ENCODE measurements at places on chromosomes 16 and 17.

DNA sequence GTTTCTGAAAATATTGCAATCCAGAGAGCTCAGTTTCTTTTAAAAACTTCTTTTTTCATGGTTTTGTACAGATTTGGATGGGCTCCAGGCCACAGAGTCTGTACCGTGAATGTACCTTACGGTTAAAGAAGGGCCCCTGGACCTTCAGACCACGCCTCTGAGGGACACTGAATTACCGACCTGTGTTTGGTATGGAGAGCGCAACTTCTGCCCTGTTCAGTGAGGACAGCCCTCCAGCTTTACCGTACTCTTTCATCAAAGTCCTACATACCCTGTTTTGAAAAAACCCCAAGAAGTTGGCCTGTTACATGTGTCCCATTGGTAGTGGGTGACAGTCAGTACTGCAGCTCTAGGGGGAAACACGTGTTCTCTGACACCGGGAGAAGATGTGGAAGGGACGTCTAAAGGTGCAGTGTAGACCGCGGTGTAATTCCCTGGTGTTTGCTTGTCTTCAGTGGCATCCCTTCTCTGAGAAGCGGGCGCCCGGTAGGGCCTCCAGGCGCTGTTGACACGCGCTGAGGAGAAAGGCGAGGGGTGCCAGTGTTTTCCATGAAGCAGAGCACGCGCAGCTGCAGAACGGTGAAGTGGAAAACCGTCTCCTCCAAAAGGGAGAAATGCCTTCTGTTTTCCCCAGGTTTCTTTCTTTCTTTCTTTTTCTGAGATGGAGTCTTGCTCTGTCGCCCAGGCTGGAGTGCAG is 6.2 kb downstream of the PGS1 start:
- DNase-seq, result no peak

DNA sequence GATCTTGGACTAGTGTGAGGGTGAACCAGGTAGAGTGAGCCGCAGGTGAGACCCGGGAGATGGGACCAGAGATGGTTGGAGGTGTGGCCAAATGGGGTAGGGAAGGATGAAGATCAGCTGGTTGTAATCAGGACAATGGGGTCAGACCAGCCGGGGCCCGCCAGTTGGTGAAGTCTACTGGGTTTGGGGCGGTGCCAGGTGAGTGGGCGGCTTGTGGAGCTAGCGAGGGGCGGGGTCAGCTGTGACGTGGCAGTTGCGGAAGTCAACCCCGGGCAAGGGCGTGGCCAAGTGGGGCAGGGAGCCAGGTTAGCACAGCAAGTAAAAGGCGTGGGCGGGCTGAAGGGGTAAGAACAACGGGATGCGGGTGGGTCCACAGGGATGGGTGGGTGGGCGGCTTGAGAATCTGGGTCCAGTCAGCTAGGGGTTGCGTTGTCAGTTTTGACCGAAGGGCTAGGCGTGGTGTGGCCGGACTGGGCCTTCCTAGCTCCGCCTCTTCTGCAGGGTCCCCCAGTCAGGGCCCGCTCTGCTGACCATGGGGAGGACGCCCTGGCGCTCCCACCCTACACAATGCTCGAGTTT is 25.5 kb upstream of the ALKBH5 start:
- DNase-seq, result peak; percentile 86

GRCh38 chr17:61158376-61158775 is 241.3 kb upstream of the TBX2 start:
- DNase-seq, result no peak

DNA sequence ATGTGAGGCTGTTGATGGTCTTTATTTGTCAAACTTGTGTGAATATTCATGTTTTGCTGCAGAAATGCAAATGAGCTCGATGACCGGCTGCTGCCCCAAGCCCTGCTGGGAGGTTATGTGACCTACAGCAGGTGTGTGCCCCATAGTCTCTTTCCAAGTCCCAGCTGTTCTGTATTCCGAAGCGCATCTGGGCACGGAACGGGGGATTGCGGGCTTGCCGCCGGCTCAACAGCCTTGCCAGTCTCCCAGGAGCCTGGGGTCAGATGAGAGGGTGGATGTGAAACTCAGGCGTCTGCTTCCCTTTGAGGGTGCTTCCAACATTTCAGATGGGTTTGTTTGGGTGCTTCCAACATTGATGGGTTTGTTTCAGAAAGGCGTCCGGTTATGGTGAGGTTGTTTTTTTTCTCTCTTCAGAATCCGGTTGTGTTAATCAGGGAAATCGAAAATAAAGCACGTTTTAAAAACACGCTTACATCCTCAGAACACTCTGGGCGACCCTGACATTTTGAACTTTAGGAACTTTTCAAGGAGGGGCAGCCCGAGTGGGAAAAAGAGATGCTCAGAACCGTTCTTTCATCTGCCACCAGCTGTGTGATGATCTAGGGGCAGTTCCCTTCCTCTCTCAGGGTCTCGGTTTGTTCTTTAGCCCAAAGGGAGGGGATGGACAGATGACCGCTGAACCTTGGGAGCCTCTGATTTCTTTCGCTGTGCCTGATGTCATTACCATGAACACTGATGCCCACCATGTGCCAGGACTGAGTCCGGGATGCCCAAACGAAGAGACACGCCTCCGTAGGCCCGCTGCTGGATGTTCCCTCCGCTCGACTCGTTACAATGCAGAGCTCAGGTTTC is 47.8 kb upstream of the AMZ2 start:
- DNase-seq, result no peak

DNA sequence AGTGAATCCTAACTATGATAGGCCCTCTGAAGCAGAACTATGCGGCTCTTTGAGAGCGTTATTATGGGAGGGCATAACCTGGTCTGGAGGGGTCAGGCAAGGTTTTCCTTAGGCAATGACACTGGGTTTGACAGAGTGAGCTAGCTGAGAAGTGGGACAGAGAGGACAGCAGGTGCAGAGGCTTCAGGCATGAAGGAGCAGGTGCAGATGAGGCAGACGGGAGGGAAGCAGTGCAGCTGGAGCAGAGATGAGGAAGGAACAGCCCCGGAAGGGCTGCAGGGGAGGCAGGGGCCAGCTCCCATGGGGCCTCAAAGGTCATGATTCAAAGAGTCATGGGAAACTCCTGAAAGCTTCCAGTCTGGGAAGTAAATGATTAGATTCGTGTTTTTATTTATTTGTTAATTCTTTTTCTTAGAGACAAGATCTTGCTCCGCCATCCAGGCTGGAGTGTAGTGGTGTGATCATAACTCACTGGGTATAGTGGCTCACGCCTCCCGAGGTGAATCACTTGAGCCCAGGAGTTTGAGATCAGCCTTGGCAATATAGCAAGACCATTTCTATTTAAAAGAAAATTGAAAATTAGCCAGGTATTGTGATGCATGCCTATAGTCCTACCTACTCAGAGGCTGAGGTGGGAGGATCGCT is 5.4 kb downstream of the MARCHF10 start:
- no peak for DNase-seq

DNA sequence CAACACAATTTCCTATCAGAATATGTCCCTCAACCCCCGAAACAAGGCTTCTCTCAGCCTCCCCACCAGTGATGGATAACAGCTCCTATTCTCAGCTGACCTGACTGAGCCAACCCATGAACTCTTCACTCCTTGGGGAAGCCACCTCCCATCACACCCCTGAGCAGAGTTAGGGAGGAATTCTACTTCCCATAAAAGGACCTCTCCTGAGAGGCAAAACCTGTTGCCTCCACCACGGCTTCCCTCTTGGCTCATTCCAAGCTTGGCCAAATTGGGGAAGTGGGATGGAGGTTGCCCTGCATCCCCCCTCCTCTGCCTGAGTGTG is 5.7 kb upstream of the RASL10B start:
- DNase-seq, result no peak

Measured in T-helper 2 cell (primary cell).